ENCODE measurements at places on chromosomes 2 and 18.
A peak's percentile ranks its signal among the peaks of the same experiment; 100 is the strongest.

- DNase-seq = no peak
These were observed 196.6 kb upstream of the CELF4 start for GRCh38 chr18:37762076-37762621.

DNA sequence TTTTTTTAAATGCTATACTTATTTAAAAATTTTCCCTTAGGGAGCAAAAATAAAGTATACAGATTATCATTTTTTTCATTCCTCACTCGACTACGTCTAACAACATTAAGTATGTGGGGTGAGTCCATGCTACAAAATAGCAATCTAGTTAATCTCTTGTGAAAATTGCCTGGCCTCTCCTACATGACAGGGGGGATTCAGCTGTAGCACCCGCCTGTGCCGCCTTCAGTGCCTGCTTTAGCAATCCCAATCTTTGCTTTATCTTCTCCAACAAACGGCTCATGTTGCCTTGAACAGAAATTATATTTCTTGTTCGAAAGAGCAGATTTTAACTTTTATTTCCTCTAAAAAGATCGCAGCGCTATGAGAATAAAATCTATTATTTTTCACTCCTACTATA, 2.4 kb upstream of the SOX11 start:
- no peak for DNase-seq

DNA sequence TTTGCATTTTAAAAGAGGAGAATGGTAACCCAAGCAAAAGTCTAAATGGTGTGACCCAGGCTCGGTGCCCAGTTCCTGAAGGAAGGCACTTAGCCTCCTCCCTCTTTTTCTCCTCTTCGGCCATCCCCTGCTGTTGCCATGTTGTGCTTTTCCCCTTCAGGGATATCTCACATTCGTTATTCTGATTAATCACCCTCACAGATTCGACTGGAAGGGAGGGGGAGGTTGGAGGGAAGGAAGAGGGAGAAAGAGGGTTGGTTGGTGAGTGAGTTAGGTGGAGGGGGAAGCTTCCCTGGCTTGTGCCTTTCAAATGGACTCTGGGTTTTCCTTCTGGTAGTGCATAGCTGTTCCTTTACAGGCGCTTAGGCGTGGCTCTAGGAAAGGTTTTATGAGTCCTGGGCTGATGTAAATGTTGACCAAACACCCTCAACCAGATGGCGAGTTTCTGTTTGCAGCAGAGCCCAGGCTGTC, 39.0 kb upstream of the LYPD6B start:
- no peak for DNase-seq

- DNase-seq = no peak
These were observed 124.5 kb downstream of the PLB1 start for GRCh38 chr2:28620291-28620793.

DNA sequence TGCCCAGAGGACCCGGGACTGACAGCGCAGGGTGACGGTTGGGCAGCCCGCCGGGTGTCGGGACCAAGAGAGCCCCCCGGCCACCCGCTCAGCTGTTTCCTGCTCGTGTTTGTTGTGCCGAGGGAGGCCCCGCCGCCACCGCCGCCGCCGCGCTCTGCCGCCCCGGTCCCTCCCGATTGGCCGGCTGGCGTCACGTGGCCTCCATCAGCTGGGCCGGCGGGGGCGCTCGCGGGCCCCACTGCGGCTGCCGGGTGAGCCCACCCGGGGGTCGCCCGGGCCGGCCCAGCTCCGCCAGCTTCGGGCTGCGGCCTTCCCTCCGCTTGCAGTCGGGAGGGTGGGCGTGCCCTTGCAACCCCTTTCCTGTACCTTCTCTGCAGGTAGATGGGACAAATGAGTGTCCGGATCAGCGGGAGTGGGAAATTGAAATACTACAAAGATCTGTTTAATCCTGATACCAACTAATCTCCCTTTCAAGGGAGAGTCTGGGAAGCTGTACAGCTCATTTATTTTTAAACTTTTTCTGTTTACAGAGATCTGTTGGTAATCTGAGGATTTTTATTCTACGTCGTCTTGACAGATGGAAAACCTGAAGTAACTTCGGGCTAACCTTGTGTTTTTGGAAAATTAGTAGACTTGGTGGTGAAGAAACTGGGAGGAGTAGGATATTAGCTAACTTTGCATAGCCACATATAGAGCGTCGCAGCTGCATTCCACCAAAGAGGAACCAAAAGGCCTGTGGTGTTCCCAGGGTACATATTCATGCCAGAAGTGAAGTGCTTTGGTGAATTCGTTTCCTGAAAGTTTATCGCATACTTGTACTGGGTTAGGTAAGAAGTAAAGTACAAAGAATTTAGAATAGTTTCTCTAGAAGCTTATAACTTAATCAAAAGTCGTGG, 1.2 kb downstream of the YPEL5 start:
- DNase-seq = peak; percentile 74

DNA sequence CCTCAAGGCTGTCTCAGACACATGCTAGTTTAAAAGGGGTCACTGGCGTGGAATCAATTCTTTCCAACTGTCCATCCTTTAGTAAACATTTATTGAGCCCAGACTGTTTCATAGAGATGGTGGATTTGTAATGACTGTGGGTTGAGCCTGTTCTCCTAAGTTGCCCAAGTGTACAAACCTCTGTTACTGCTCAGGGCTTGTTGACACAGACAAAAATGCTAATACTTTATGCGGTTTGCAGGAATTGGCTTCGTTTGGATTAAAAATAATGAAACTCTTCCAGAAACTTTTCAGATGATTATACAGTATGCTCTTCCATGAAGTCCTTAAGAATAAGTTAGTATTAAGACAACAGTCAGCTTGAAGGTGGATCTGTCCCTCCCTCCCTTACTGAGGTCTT, 83.6 kb upstream of the MGAT5 start:
- DNase-seq = no peak

- no peak for DNase-seq
These were observed 74.2 kb upstream of the KCNH7 start for GRCh38 chr2:162912787-162913186.

DNA sequence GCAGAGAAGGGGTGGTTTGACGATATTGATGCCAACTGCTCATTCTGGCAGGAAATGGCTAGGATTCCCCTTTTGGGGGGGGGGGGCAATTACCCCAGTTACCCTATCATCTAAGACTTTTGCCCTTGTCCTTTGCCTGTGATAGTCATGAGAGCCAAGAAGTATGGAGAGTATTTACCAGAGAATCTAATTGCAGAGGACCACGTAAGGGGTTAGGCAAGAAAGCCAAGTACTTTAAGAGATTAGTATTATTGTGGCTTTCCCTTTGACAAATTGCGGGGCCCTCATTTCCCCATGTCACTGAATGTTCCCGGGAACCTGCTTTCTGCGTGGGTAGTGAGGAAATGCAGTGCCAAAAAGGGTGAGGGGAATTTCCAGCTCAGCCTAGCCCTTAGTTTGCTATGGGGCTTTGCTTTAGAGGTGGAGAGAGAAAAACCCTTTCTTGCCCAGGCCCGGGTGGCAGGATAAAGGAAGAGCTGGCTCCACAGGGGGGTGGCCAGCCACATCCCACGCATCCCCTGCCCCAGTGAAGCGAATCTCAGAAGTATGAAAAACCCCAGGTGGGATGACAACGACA, 1.5 kb downstream of the AQP4 start:
- peak; percentile 33 for DNase-seq

DNA sequence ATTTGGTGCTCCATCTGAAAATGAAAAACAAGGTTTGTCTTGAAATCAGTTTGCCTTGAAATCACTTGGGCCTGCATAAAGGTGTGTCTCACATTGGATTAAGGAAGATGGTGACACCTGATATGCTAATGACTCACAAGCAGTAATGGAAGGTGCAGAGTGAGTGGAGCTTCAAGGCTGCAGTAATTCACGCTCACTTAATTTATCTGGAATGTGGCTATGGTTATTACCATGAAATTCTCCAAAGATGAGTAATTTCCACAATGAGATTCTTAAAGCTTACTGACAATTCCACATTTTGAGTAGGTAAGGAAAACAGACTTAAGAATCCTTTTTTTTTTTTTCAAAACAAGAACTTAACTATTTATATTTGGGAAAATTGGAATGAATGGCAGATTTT, 156.8 kb downstream of the PAX3 start:
- DNase-seq = no peak

DNA sequence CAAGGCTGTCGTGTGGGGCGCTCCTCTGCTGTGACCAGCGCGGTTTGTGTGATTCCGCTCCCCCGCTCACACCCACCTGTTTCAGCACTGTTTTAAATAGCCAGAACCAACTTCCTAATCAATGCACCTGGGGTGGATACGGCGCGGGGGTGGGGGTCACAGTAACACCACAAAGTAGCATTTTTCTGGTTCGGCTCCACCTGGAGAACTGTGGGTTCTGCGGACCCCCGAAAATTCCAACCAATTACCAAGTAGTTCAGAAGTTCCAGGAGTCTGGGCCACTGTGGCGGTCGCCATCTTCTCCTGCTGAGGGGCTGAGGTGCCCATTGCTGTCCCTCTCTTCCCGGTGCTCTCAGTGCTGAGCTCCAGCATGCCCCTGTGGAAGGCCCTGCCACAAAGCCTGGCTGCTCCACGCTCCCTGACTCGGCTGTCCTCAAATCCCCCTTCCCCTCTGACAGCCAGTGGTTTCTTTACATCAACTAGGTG, 79.4 kb downstream of the GFPT1 start:
- DNase-seq = no peak

GRCh38 chr2:27756544-27757498, 14.7 kb upstream of the MRPL33 start:
- DNase-seq = no peak

GRCh38 chr2:201308914-201309313, 48.2 kb downstream of the FLACC1 start:
- no peak for DNase-seq

- DNase-seq = no peak
These were observed 2.7 kb upstream of the BCL11A start for GRCh38 chr2:60556175-60556574.

DNA sequence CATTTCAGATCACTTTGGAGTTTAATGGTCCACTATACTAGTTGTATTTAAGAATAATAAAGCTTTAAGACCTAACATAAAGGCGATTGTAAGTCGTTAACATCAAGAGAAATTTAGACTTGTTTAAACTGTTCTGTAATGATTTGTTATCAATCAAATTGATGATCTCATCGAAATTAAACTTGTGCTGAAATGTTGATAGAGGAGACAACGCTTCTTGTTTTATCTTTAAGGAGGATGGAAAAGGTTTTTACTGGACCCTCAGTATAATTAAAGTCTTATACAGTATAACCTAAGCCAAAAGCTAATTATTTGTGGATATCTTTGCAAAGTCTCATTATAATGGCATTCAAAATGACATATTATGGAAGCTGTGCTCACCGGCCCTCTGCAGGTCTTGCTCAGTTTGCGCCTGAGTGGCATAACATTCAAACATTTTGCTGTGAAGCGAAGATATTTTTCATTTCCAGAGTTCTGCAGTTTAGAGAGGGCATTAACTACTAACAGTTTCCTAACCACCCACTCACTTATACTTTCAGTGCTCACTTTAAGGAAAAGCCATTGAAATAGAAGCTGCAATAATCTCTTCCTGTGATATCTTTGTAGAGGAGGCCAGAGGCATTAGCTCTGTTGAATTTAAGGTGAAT, 1.4 kb upstream of the SERTAD2 start:
- DNase-seq = no peak

- DNase-seq = no peak
These were observed at the start of gene CRACDL for GRCh38 chr2:98935777-98936352. Gene CRACDL, minus strand, starts transcription at chr2:98936225. Its CDS starts 89,425 bp downstream, at chr2:98846800.

- DNase-seq = no peak
These were observed 484.7 kb upstream of the NRXN1 start for GRCh38 chr2:51516667-51517066.

- DNase-seq = no peak
These were observed 229.9 kb upstream of the HDAC4 start for GRCh38 chr2:239630618-239631286.
